ENCODE measurements at places on chromosomes 3 and 15.

DNA sequence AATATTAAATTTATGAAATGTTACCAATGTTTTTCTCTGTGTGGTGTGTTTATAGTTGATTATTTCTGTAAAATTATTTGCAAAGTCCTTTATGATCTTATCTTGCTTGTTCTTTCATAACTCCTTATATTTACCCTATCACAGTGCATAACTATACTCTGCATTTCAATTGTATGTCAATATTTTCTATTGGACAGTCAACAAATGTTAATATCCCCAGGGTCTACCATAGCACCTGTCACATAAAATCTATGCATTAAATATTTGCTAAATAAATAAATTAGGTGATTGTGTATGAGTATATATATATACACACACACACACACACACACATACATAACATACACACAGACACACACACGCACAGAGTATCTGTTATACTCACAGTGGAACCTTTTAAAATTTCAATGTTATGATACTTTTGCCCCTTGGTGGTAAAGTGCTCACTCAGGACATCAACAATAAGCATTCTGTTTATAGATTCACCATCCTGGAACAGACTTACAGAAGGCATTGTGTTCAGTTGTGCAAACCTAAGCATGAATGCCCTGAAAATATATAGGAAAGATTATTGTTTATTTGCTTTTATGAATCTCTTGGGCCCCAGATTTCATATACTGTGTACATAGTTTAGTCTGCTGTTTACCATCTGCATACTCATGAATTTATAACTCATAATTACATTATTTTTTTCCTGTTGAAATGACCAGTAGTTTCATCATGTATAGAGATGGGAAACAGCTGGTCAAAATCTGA, 443.7 kb downstream of the EPHA6 start:
- DNase-seq = no peak

DNA sequence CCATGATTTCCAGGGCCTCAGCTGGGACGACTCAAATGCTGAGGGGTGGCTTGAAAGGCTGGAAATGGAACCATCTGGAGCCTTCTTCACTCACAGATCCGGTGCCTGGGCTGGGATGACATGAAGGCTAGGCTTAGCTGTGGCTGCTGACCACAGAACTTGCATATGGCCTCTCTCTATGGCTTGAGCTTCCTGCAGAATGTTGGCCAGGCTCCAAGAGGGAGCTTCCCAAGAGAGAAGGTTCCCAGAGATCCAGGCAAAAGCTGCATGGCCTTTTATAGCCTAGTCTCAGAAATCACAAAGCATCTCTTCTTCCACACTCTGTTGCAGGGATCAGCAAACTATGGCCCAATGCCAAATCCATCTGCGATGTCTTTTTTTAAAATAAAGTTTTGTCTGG, 44.8 kb downstream of the GATM start:
- no peak for DNase-seq

DNA sequence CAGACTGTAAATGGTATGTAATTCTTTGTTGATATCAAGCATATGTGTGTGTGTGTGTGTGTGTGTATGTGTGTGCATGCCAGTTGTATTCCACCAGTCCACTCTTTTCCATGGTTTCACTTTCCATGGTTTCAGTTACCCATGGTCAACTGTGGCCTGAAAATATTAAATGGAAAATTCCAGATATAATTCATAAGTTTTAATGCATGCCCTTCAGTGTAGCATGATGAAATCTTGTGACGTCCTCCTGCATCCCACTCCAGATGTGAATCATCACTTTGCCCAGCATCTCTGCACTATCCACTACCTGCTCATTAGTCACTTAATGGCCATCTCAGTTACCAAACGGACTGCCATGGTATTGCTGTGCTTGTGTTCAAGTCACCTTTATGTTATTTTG, 215.9 kb downstream of the GBE1 start:
- no peak for DNase-seq

DNA sequence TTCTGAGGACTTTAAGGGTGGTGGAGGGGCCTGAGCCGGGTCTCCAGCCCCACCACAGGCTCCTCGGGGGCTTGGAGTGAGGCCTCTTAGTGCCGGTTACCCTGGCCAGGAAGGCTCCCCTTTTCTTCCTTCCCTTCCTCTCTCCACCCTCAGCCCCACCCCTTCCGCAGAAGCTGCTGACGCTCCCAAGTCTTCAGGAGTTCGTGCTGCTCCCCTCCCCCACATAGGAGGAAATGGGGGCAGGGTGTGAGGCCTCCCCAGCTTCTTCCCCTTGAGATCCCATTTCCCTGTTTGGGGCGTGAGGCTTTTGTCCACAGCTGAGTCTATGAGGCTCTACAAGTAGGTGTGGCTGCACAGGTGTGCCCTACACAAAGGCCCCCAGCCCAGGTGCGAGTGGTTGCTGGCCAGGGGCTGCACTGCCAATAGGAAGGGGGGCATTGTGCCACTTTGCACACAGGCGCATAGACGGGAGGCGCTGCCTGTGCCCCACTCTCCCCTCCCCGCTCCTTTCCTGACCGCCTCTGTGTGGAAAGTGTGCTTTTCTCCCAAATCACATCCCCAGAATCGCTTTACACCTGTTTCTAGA, 915 bp upstream of the CALML4 start:
- DNase-seq = no peak

GRCh38 chr15:90367576-90367975, 15.5 kb downstream of the ZNF774 start:
- no peak for DNase-seq

DNA sequence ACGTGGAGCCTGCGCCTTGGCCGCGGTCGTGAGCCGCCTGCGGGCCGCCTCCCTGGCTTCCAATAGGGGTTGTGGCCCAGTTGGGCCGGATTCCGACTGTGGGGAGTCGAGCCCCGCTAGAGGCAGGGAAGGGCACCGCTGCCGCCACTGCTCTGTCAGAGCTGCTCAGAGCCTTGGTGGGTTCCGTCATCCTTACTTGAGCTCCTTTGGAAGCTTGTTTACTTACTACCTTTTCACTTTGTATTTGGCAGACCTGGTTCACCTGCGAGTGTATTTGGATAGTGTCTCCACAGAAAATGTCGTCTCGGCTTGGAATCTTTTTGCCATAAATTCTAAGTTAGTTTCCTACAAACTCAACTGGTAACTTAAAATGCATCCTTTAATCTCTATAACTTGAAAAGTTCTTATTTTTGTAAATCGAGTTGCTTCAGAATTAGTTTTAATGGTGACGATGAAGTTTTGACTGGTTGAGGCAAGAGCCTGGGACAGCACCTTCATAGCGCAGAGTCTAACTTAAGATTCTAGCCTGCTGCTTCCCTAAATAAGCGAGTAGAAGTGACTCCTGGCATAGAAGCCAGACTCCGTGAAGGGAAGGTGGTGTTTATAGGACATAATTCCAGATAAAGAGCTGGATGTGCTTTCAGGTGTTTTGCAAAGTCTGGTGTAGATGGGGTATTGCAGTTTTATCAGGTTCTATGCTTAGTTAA, 800 bp downstream of the DAG1 start:
- DNase-seq = no peak

DNA sequence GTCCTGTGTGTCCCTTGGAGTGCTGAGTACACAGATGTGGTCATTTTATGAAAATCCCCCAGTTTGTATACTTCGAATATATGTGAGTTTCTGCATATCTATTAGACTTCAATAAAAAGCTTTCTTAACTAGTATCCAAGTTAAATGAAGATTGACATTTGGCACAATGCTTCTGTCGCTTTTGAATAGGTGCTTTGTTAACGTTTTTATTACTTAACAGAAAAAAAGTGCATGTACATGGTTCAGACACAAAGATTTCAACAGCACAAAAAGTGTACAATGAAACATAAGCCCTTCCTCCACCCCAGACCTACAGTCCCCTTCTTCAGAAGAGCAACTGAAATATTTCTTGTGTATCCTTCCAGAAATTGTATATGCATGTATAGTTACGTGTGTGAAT, 427.4 kb upstream of the PROK2 start:
- DNase-seq = no peak

- DNase-seq = no peak
Observed at GRCh38 chr3:126205717-126206655, 25.6 kb upstream of the ALDH1L1 start.

All from epithelial cell of prostate (primary cell).